ENCODE measurements at places on chromosomes 7 and 10.

DNA sequence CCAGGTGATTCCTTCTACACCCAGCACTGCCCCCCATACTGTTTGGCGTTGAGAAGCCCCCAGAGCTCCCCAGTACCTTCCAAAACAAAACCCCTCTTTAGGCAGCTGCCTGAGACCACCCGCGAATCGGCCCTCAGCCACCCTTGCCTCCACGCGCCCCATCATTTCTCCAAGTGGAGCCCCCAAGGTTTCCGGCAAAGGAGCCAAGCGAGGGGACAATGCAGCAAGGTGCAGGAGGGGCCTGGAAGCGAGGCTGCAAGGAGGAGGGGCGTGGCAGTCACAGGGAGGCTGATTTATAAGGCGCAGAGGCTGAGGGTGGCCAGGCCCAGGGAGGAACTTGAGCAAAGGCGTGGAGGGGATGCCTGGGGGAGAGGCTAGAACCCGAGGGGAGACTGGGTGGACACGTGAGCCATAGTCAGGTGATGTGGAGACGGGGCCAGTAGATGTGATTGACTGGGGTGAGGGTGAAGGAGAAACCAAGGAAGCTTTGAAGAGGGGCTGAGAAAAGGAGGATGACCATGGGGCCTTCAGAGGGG is 16.2 kb downstream of the SLC29A3 start:
- no peak for DNase-seq
- no peaks in the 10 kb centered on the region for H3K27me3 ChIP-seq
- H3K4me1 ChIP-seq = no peaks in the 10 kb centered on the region
- no peak overlapping the region for H3K4me3 ChIP-seq
- H3K36me3 ChIP-seq = no peaks in the 10 kb centered on the region

GRCh38 chr7:65971021-65971420 is 11.0 kb downstream of the GUSB start:
- no peak overlapping the region for H3K27ac ChIP-seq
- H3K27me3 ChIP-seq = no peaks in the 10 kb centered on the region
- no peak for DNase-seq
- H3K4me1 ChIP-seq = no peaks in the 10 kb centered on the region
- H3K36me3 ChIP-seq = 0 out of 2 replicates have a peak, but pooled peaks cover 4% of the 10 kb centered on the region

DNA sequence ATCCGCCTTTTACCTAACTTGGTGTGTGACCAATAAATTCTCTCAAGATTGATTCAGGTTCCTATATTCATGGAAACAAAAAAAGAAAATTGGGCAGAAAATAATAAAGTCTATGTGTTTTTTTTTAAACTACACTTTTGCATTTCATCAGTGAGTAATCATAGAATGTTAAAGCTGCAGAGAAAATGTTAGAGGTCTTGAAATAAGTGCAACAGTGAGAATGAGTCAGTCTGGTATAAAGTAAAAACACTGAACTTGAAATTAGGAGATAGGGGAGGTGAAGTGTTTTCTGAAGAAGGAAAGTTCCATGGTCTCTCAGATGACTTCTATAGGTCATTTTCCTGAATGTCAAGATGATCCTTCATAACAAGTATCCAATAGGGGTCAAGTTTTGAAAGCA is 202.6 kb upstream of the NRP1 start:
- no peak for DNase-seq
- no peaks in the 10 kb centered on the region for H3K36me3 ChIP-seq

- H3K4me3 ChIP-seq = no peak overlapping the region
- no peaks in the 10 kb centered on the region for H3K27me3 ChIP-seq
- H3K4me1 ChIP-seq = no peaks in the 10 kb centered on the region
- DNase-seq = no peak
- no peak overlapping the region for H3K27ac ChIP-seq
- no peaks in the 10 kb centered on the region for H3K36me3 ChIP-seq
Measured at GRCh38 chr10:133465191-133465949, 11.6 kb downstream of the SCART1 start.

DNA sequence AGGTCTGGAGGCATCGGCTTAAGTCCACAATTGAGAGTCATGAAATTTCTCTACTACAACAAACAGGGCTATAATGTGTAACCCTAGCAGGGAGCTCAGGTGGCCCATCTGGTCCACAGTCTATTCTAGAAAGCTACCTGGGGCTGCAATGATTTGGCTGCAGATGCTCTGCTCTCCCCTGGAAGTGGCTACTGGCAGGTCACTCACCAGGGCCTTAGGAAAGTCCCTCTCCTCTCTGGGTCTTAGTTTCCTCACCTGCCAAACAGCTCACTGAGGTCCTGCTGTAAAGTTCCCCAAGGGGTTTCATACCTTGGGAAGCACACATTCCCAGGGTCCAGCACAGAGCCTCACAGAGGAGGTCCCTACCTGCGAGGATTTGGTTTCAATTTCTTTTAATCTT is 2.5 kb downstream of the IGFBP3 start:
- no peak overlapping the region for H3K4me3 ChIP-seq
- H3K4me1 ChIP-seq = peaks cover 21% of the 10 kb centered on the region

- no peaks in the 10 kb centered on the region for H3K27me3 ChIP-seq
- DNase-seq = no peak
- no peaks in the 10 kb centered on the region for H3K4me1 ChIP-seq
Measured at GRCh38 chr7:113548561-113548960, 370.2 kb downstream of the PPP1R3A start.

GRCh38 chr7:141342621-141343408 is 208.4 kb upstream of the AGK start:
- DNase-seq = no peak
- no peak overlapping the region for H3K27ac ChIP-seq
- no peak overlapping the region for H3K4me3 ChIP-seq
- H3K4me1 ChIP-seq = no peaks in the 10 kb centered on the region

DNA sequence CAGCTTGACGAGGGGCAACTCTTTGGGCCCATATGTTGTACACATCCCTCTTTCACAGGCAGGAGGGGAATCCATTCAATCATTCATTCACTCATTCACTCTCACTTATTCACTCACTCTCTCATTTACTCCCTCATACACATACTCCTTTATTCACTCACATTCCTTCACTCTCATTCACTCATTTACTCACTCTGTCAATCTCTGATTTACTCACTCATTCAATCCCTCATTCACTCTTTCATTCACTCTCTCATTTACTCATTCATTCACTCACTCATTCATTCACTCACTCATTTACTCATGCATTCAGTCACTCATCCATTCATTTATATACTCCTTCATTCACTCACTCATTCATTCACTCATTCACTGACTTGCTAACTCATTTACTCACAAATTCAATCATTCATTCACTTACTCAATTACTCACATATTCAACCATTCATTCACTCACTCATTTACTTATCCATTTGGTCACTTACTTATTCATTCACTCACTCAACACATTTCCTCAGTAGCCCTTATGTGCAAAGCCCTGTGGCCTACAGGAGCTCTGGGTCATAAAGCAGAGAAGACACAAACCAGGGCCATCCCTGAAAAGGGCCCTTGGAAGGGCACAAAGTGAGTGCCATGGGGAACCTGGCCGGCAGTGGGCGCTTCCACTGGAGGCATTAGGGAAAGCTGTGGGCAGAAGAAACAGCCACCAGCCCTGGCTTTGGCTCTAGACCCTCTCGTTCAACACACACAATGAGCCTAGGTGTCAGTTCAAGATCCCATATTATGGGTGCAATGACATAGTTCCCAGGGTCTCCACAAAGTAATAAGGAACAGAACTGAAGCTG is 26.0 kb downstream of the HIP1 start:
- peak overlapping the region; percentile 45 for H3K27ac ChIP-seq
- H3K27me3 ChIP-seq = no peaks in the 10 kb centered on the region
- no peak for DNase-seq
- H3K4me3 ChIP-seq = 0 out of 2 replicates have a peak overlapping the region, but pooled peaks have one; percentile 10
- no peaks in the 10 kb centered on the region for H3K36me3 ChIP-seq
- H3K4me1 ChIP-seq = peaks cover 16% of the 10 kb centered on the region

DNA sequence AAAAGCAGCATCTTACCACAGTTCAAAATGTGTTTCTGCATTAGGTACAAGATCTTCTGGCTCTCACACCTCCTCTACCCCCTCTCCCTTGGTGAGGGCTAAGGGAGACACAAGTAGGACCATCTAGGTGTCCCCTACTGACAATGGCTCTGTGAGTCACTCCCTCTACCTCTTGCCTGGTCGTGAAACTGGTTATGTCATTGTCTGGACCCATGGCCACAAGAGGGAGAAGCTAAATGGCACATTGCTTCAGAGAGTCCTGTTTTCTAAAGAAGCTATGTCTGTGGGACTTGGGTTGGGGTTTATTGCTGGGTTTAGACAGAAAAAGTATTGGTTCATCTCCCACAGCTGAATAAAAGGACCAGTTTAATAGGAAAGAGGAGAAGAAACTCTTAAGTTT is 4.0 kb upstream of the PLXNA4 start:
- DNase-seq = no peak
- no peaks in the 10 kb centered on the region for H3K36me3 ChIP-seq
- no peaks in the 10 kb centered on the region for H3K4me1 ChIP-seq
- H3K27me3 ChIP-seq = peaks cover 24% of the 10 kb centered on the region
- H3K27ac ChIP-seq = no peak overlapping the region

- H3K27ac ChIP-seq = no peak overlapping the region
- no peak overlapping the region for H3K4me3 ChIP-seq
- H3K4me1 ChIP-seq = no peaks in the 10 kb centered on the region
- no peaks in the 10 kb centered on the region for H3K27me3 ChIP-seq
Measured at GRCh38 chr7:156780724-156781455, 112.1 kb downstream of the LMBR1 start.

- H3K4me1 ChIP-seq = no peaks in the 10 kb centered on the region
- H3K27ac ChIP-seq = no peak overlapping the region
- H3K4me3 ChIP-seq = no peak overlapping the region
- no peak for DNase-seq
Measured at GRCh38 chr7:29161231-29161630, 14.9 kb upstream of the CPVL start.

DNA sequence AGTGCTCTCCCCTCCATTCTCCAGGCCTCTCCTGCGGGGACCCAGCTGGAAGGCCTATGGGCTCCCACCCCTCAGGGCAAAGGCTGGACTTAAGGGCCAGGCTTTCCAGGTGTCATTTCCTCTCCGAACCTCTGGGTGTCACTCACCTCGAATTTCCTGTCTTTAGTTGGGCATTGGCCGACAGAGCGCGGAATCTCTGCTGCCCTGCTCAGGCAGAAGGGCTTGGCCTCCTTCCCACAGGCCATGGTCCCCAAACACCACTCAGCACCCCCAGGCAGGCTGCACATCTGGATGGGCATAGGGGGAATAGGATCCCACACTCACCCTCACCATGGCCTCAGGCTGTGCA is 212.9 kb downstream of the CCSER2 start:
- no peaks in the 10 kb centered on the region for H3K27me3 ChIP-seq
- H3K27ac ChIP-seq = no peak overlapping the region
- DNase-seq = no peak
- no peaks in the 10 kb centered on the region for H3K36me3 ChIP-seq
- H3K4me3 ChIP-seq = no peak overlapping the region
- no peaks in the 10 kb centered on the region for H3K4me1 ChIP-seq

GRCh38 chr7:71488308-71488707 is 356.4 kb downstream of the GALNT17 start:
- no peak for DNase-seq
- H3K27ac ChIP-seq = no peak overlapping the region
- no peaks in the 10 kb centered on the region for H3K36me3 ChIP-seq
- no peaks in the 10 kb centered on the region for H3K27me3 ChIP-seq
- no peak overlapping the region for H3K4me3 ChIP-seq
- no peaks in the 10 kb centered on the region for H3K4me1 ChIP-seq

GRCh38 chr10:96507044-96507443 is 6.7 kb downstream of the TLL2 start:
- H3K36me3 ChIP-seq = no peaks in the 10 kb centered on the region
- H3K27ac ChIP-seq = no peak overlapping the region
- H3K4me1 ChIP-seq = no peaks in the 10 kb centered on the region

DNA sequence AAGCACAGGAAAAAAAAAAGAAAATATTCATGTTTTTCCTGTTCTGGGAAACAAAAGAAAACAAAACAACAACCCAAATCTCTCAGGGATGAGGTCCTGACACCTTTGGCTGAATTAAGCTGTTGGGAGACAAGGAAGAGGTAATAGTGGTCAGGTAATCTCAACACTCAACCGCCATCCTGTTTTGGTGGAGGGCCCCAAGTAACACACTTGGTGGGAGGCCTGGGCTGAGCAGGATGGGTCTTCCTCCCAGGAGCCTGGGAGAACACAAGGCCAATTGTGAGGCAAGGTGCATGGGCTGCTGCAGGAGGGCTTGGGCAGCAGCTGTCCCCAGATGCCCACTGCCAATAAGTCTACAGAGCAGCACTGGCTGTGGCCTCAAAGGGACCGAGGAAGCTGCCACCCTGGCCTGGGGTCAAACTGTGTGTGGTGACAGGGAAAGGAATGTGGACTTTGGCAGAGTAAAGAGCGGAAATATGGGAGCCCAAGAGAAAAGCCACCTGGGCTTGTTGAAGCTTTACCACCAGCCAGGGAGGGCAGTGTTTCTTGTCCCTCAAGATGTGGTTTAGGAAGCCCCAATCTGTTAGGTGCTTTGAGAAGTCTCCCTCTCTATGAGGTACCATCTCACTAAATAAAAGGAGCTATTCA is 93.5 kb upstream of the SLC25A13 start:
- H3K27me3 ChIP-seq = no peaks in the 10 kb centered on the region
- no peak for DNase-seq
- H3K36me3 ChIP-seq = no peaks in the 10 kb centered on the region
- H3K27ac ChIP-seq = no peak overlapping the region
- H3K4me1 ChIP-seq = peaks cover 8% of the 10 kb centered on the region

DNA sequence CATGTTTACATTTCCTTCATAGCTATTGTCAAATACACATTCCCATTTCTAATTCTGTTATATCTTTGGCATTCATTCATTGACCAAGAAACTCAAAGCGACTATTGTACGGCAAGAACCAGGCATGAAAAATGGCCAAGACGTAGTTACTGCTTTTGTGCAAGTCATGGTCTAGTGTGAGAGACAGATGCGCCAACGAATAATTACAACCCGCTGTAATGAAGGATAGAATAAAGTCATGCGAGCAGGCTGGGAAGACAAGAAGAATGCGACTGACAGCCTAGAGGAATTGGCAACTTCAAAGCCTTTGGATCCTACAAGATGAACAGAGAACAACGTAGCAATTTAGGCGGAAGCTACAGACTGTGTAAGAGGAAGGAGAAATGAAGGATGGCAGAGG is 221.2 kb downstream of the CALN1 start:
- H3K4me1 ChIP-seq = no peaks in the 10 kb centered on the region
- no peak overlapping the region for H3K27ac ChIP-seq
- DNase-seq = no peak
- H3K4me3 ChIP-seq = no peak overlapping the region
- no peaks in the 10 kb centered on the region for H3K36me3 ChIP-seq

DNA sequence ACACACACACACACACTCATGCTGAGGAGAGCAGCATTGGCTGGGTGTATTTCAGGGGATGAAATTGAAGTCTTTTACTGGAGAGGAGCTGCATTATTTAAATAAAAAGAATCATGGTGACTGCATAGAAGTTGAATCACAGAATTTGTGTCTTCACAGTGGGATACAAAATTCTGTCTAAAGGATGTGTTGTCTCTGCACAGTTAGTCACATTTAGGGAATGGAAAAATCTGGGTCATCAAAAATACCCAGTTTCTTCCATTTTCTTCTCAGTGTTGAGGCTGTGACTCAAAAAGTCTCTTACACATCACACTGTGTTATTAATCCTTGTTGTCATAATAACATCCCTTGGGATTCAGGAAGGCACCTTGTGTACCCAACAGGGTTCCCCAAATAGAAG is 10.9 kb downstream of the PAPSS2 start:
- no peak overlapping the region for H3K27ac ChIP-seq
- H3K4me3 ChIP-seq = no peak overlapping the region
- no peaks in the 10 kb centered on the region for H3K4me1 ChIP-seq
- no peaks in the 10 kb centered on the region for H3K27me3 ChIP-seq

- no peaks in the 10 kb centered on the region for H3K4me1 ChIP-seq
- no peaks in the 10 kb centered on the region for H3K27me3 ChIP-seq
- no peak overlapping the region for H3K27ac ChIP-seq
- no peak overlapping the region for H3K4me3 ChIP-seq
Measured at GRCh38 chr10:116082206-116082605, 190.8 kb downstream of the GFRA1 start.
